ENCODE measurements at places on chromosomes 12 and 14.

- DNase-seq: no peak
Observed at GRCh38 chr14:61536661-61537562, 158.4 kb upstream of the HIF1A start.

GRCh38 chr12:76340680-76341435, 7.4 kb downstream of the BBS10 start:
- no peak for DNase-seq

DNA sequence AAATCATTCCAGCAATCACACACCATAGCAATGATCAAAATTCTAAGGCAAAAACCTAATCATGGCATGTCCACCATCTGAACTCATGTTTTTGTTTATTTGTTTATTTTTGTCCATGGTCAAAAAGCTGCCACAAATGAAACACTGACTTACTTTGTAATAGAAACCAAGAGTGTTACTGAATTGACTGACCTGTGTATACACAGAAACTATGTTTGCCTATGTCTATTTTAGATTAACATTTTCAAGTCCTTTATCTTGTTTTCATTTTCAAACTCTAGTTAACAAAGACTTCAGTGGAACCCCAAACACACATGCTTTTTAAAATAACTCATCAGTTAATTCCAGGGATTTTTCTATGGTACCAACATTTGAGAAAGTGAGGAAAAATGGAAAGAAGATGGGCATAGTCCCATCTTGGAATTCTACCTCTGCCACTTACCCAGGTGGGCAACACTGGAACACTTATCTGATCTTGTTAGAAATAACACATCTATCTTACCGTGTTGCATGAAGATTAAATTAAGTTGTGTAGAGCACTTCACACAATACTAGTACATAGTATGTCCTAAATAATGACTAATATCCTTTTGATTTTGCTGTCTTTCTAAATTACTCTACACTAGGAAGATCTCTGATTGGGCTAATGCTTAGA, 6.4 kb downstream of the LUM start:
- DNase-seq: no peak

DNA sequence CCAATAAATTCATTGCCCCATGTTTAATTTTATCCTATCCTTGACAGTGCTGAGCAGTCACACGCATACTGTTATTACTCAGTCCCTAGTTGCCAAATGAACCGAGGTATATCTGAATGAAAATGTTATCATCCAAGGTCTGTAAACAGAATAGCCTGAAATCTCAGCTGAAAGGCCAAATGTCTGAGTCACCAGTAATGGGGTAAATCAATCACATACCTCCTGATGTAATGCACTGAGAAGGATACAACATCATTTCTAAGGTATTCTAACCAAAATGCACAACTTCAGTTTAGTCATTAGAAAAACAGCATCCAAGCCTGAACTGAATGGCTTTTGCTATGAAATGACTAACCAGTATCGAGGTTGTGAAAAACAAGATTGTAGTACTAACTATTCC, 228.6 kb downstream of the DPF3 start:
- DNase-seq: no peak

DNA sequence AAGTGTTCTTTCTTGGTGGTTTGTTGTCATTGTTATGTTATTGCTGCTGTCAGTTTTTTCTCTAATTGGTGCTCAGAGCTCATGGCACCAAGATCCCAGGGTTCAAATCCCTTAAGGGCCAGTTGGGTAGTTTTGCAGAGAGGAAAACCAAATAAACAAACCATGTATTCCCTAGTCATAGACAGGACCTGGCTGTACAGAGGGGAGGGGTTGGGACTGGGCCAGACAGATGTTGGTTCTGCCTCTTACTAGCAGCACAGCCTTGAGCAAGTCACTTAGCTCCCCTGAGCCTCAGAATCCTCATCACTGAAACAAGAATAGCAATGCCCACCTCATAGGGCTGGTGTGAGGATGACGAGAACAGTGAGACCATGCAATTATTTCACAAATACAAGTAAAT, 53.4 kb downstream of the LTBP2 start:
- DNase-seq: no peak

Data from naive thymus-derived CD4-positive, alpha-beta T cell (primary cell).